ENCODE measurements at places on chromosomes 11 and 22.

DNA sequence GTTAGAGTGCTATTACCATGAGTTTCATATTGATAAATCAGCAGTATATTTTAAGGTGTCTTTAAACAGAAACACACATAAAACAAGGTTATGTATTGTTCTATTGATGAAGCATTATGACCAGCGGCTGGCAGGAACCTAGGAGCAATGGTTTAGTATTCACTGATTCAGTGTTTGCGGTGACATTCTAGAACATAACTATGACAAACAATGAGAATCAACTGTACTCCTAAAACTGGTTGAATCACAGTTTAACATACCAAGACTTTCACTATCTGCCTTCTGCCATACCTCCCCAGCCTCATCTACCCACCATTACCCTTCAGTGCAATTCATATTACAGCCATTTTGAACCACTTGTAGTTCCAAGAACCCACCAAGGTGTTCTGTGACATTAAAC lies 8.8 kb downstream of the HOATZ start:
- DNase-seq = no peak

GRCh38 chr11:5591613-5592012 lies 4.8 kb upstream of the TRIM6 start:
- no peak for DNase-seq

- DNase-seq = no peak
These were observed 113.4 kb upstream of the CRYBB3 start for GRCh38 chr22:25085930-25086901.

GRCh38 chr11:119448380-119448779 lies 25.4 kb upstream of the THY1 start:
- DNase-seq = no peak

DNA sequence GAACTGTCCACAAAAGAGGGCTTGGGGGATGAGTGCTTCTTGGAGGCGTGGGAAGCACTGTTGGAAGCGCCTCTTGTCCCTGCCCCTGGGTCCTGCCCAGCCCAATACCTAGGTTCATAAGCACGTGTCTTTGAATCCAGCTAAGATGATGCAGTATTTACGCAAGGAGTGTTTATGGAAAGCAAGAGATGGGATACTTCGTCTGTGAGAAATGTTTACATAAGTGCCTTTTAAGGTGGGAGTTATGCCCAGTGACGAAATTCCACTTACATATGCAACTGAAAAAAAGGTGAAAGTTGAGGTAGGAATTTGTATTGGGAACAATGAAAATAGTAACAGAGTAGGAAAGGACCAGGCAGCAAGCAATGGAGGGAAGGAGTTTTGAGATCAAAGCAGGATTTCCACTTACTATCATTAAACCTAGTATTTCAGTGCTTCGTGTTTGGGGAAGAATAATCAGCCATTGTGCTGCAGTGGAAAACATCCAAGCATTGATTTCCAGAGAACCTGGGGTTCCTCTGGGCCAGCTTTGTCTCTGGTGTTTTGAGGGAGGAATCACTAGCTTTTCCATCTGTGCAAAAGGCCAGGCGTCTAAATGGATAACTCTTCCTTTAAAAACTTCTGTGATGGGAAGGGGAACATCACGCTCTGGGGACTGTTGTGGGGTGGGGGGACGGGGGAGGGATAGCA lies 115.3 kb upstream of the TTC12 start:
- DNase-seq = peak; percentile 45

DNA sequence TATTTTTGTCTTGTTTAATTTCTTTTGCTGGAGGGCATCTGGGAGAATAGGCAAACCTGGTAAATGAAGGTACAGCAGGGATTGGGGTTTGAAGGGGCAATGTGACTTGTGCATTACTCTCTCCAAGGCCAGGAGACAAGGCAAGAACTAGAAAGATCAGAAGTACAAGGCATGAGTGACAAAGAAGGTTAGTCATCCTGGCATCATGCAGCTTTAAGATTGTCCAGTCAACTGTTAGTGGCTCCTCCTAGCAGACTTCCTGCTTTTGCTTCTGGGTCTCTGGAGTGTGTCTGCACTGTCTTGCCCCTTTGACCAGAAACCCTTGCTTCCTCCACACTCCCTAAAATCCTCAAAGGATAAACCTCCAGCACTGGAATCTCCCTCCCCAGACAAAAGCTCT lies 27.2 kb upstream of the GLYATL1 start:
- no peak for DNase-seq

DNA sequence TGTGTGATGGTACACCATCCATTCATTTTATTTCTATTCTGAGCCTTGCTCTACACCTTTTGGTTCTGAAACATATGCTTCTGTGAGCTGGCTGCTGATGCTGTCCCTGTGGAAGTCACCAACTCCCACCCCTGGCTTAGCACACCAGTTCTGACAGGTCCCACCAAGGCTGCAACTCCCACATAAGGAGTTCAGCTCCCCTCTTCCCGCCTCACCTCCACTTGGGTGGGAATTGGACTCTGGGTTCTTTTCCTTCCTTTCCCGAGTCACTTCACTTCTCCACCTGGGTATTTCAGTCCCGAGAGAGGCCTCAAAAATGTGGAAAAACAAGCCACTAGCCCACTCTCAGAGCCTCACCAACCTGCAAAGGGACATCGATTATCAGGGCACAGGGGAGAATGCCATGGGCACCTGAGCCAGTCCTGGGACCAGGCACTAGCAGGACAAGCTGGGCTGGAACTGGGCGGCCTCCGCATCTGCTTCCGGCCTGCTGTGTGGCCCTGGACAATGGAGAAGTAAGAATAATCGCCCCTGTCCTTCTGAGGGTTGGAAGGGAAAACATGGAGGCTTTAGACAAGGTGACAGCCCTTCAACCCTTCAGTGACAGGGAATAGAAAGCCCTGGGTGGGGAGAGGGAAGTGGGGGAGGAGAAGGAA lies 80.1 kb downstream of the IGLL1 start:
- DNase-seq = no peak

DNA sequence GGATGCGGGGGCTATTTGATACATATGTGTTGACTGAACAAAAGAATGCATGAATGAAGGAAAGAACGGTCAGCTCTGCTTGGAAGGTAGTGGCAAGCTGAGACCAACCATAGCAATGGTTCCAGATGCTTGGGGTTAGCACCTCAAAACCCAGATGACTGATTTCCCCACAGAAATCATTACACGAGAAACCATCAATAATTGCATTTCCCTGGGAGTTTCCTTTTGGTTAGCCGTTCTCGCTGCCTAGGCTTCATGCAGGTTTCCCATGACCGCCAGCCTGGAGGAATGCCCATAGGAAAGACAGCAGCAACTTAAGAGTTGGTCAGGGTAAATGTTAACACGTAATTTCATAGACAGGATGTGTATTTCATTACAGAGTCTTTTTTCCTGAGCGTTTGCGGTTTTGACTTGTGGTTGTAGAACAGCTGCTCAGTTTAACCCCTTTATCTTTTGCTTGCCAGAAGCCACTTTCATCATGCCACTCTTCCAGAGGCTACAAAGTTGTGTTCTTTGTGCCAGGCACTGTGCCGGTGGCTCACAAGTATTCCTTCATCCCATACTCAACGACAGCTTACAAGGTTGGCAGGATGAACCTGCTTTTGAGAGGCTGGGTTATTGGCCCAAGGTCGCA lies 2.8 kb downstream of the IL17RA start:
- DNase-seq = no peak

DNA sequence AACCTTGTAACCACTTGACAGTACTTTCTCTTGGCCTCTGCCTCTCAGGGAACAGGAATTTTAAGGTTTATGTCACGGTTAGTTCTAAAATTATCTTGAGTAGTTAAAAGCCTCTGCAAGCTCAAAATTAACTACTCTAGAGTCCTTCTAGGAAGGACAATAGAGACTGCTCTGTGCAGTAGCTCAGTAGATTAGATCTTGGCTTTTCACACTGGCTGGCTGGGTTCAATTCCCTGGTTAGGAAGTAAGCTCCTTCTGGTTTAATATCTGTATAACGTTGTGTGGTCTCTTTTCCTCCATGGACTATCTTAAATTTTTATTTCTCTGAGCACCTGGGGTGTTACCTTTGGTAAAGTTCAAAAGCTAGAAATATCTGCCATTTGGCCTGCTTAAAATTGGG lies 109.2 kb downstream of the AASDHPPT start:
- DNase-seq = no peak

GRCh38 chr11:64867748-64868462 lies 10.5 kb downstream of the EHD1 start:
- no peak for DNase-seq

GRCh38 chr22:46792061-46792796 lies 29.8 kb downstream of the TBC1D22A start:
- no peak for DNase-seq

GRCh38 chr11:22711880-22712279 lies 45.5 kb downstream of the GAS2 start:
- no peak for DNase-seq

- no peak for DNase-seq
These were observed 24.8 kb upstream of the ADORA2A start for GRCh38 chr22:24402460-24403192.

GRCh38 chr11:3096909-3097530 lies 39.8 kb upstream of the CARS1 start:
- no peak for DNase-seq

GRCh38 chr11:57306940-57307565 lies 17.7 kb downstream of the TNKS1BP1 start:
- no peak for DNase-seq

GRCh38 chr11:109085708-109086373 lies 336.1 kb upstream of the C11orf87 start:
- DNase-seq = no peak

DNA sequence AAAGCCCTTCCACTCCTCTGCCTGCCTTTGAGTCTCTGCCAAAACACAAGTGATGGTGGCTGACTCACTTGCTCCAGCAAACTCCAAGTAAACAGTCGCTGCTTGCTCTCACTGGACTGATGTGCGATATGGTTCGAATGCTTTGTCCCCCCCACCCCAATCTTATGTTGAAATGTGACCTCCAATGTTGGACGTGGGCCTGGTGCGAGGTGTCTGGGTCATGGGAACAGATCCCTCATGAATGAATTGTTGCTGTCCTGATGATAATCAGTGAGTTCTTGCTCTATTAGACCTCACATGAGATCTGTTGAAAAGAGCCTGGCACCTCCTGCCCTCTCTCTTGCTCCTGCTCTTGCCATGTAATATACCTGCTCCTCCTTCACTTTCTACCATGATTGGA lies 747.9 kb downstream of the OPCML start:
- no peak for DNase-seq

DNA sequence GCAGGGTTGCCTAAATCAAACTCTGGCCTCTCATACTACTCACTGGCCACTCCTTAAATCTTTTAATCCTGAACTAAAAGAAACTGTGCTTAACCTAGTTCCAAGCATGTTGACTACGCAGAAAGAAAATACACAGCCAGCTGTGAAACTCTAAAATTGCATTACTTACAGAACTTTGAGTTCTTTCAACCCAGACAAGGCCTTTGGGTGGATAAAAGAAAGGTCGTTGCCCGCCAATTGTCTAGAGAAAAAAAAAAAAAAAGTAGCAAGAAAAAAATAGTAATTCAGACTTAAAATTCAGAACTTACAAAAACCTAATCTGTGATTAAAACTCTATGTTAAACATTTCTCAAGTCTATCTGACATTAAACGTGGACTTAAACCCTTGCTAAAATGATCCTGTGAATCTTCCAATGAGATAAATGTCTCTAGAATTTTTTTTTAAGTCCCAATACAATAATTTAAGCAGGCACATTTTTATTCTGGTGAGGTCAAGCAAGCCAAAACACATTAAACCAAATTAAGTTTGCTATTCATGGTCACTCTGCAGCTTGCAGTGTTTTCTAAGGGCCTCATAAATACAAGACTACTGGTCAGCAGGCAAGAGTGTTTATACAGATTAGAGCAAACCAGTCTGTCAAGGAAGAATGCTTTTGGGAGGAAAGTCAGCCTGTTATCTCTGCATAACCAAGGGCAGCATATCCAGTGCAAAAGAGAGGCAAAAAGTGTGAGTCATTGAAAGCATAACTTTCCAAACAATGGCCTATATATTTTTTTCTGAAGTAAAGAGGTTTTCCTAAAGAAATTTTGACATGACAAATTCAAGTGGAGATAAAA lies 29.5 kb upstream of the CCDC34 start:
- no peak for DNase-seq

GRCh38 chr11:84626256-84626655 lies 1000.9 kb downstream of the DLG2 start:
- no peak for DNase-seq

- no peak for DNase-seq
These were observed 74.5 kb downstream of the PPP6R3 start for GRCh38 chr11:68535098-68535497.

GRCh38 chr11:75879737-75880136 lies 64.7 kb downstream of the UVRAG start:
- DNase-seq = no peak
